ENCODE measurements at places on chromosomes 4 and X.

DNA sequence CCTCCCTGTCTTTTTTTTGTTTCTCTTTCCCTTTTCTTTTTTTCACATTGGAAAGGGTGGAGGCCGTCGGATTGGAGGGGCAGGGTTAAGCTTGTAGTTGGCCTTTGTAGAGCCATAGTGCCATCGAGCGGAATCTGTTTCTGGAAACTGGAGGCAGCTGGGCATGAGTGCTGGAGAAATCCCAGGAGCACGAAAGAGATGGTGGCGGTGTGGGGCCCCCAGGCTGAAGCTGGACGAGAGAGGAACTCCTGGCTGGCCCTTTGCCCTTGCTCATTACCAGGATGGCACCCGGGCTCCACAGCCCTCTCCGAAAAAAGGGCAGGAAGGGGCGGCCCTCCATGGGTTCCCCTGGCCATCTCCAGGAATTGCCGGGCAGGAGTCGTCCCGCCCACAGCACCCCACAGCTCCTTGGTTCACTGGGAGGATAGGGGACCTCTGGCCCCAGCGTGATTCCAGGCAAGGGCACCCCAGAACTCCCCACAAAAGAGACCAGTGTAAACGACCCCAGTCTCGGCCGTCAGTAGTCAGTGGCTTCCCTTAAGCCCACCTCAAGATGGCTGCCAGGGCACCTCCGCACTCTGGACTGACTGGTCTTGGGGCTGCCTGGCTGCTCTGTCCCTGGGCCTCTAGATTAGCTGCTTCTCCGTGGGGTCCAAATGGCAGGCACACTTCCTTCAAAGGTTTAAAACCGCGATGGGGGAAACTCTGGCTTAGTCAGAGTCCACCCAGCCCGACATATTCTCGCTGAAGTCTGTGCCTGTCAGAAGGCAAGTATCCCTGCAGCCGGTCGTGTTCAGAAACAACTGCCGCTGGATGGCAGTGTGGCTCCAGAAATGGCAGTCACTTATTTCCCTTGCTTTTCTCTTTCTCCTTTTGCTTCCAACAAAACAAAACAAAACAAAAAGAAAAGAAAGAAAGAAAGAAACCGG lies 74.1 kb downstream of the NBDY start:
- DNase-seq = peak; percentile 67

GRCh38 chr4:164251257-164251656 lies 502.7 kb upstream of the SMIM31 start:
- DNase-seq = no peak

DNA sequence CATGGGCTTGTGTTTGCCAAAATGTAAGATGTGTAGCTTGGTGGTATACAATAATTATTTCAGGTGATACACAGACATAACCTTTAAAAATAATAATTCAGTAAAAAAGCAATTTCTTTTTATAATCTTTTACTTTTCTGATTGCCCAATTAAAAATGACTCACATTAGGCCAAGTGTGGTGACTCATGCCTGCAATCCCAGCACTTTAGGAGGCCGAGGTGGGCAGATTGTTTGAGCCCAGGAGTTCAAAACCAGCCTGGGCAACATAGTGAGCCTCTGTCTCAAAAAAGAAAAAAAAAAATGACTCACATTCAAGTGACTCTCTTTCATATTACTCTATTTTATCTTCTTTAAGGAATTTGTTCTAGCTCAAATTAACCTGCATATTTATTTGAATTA lies 449.4 kb upstream of the HTR2C start:
- no peak for DNase-seq

GRCh38 chr4:19850909-19851308 lies 400.8 kb upstream of the SLIT2 start:
- no peak for DNase-seq

- DNase-seq = no peak
These were observed 14.1 kb upstream of the RHOXF2 start for GRCh38 chrX:120144178-120144844.

DNA sequence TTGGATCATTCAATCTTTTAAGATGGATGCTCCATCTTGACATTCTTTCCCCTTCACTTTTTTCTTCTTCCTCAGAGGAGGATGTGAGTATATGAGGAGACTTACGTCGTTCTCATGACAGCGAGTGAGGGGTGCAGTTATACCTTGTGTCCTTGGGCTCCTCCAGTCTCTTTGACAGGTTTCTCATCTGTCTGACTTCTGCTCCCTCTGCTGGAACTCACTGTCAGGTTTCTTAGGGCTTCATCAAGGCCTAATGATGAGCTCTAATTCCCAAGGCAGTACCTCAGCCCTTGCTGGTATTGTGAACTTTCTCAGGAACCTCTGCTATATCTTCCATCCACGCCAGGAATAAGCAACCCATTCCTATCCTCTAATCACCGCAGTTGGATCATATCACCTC lies 237.8 kb upstream of the ADGRL3 start:
- DNase-seq = no peak

- no peak for DNase-seq
These were observed 469.9 kb downstream of the PCDH10 start for GRCh38 chr4:133618963-133619362.

- DNase-seq = no peak
These were observed 338.7 kb upstream of the IGFBP7 start for GRCh38 chr4:57448901-57449300.

DNA sequence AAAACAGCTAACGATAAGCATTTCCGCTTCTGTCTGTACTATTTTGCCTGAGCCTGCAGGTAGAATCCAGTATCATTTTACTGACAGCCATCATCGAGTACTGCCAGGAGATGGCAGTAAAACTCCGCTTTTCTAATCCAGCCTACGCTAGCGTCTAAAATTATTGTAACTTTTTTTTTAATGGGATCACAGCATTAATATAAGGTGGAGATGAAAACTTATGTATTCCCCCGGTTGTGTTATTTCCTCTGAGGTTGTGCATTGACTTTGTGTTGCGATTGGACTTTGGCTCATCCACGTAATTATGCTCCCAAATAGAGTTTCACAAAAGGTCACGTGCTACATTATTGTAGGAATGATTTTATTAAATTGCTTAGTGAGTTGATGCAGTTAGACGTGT lies 248.1 kb downstream of the C4orf33 start:
- DNase-seq = no peak

DNA sequence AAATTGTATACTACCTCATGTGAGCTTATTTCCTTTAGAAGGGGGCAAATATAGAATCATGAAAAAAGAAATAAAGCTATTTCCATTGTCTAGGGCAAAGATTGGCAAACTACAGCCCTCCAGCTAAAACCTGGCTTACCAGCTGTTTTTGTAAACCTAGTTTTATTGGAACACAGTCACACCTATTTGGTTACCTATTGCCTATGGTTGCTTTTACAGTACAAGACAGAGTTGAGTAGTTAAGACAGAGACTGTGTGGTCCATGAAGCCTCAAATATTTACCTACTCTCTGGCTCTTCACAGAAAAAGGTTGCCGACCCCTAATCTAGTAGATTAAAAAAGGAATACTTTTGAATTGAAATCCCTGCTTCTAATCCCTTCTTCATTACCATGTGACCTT lies 88.8 kb upstream of the ENPP6 start:
- no peak for DNase-seq

DNA sequence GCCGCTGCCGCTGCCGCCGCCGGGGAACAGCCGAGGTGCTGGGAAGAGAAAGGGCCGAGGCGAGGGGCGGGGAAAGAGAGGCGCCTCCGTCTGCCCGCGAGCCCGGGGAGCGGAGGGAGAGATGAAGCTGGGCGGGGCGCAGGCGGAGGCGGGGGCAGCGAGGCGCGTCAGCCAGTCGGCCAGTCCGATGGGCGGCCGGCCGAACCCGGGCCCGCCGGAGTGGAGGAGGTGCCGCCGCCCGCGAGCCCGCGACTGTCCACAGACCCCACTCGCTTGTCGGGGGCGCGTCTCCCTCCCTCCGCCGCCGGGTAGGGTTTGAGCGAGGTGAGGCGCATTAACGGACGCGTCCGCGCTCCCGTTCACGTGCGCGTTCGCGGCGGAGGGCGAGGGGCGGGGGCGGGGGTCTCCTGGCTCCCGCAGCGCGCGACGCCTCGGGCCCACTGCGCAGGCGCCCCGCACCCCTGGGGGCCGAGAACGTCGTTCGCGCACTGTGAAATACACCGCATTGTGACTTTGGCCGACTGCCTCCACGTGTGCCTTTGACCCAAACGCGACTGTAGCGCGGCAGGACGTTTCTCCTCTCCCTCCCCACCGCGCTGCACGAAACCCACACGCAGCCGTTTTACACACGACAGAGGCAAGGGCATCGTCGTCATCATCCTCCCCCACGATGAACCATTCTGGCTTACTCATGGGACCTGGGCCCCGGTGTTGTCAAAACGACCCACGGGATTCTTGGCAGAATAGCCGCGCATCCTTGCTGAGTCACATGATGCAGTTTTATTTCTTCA lies at the start of gene NUDT11:
Gene NUDT11 (minus strand): TSS at position 92 of the 791 bp plus-strand sequence. CDS start 148 bp downstream, outside the sequence.
- DNase-seq = peak; percentile 36

GRCh38 chr4:174396599-174397110 lies 112.9 kb downstream of the CEP44 start:
- no peak for DNase-seq

DNA sequence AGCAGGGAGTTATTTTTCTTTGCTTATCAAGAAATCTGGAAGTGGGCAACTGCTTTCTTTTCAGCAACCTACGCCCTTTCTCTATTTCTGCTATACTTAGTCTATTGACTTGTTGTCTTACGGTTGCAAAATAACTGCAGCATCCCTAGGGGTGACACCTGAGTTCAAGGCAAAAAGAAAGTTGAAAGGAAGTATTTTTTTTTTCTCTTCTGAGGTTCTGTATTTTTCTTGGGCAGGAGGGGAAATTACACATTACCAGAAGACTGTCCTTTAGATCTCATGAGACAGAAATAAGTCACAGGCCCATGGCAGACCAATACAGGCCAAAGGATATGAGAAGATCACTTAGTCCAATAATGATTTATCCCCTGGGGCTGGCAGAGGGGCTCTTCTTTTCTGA lies 204.7 kb upstream of the CASK start:
- no peak for DNase-seq

DNA sequence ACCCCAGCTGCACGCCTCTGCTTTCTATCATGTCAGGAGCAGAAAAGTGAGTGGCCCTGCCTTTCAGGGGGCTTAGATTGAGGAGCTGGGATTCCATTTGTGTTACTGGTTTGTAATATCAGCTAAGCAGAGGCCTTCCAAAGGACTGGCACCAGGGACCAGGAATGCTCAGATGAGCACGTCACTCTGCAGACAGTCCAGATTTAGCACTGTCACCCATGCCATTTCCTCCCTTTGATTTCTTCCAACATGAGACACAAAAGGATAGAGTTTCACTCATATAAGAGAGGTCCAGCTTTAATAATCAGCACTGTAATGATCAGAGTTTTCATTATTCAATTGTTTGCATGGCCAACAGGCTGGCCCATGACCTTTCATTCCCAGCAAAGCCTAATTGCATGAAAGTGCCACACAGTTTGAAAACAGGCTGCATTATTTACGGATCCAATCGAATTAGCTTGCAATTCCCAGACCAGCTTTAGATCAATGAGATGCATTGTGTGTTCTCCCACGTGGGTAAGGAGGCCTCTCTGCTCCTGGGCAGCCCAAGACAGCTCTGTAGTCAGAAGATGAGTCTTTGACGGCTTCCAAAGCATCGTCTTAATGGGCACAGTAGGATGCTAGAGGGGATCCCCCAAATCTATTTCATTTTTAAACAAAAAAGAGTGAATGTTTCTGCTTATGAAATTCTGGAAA lies 9.8 kb upstream of the SLC2A9 start:
- DNase-seq = no peak

- DNase-seq = no peak
These were observed 1.6 kb upstream of the LRAT start for GRCh38 chr4:154741922-154742850.
